Osteocyte (in vitro differentiated cells): ENCODE measurements at places on chromosomes 6 and 20.

DNA sequence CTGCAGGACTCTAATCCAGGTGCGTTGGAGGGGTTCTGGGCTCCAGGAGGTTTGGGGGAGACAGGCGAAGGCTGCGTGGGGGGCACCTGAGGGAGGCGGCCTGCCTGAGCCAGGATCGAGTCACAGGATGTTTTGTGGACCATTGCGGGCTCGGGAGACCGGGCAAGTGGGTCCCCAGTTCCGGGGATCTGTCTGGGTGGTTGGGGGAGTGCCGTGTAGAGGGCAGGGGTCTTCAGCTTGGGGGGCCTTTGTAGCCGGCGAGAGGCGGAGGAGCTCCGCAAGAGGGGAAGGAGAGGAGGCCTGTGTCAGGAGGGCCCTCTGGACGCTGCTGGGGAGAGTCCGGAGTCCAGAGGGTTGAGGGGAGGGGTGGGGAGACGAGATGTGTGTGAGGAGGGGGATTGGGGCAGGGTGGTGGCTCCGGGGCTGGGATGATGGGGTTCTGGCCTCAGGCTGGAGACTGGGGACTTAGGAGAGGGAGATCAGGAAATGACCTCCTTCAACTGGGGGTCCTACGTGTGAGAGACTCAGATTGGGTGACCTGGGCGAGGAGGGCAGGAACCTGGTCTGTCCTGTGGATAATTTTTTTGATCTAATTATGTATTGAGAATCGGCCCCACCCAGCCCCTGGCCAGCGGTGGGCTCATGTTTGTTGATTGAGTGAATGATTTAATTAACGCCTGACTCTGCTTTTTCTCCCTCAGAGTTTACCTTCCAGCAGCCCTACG lies 505 bp downstream of the SNAI1 start:
- H3K36me3 ChIP-seq: peaks cover 29% of the 10 kb centered on the region
- no peaks in the 10 kb centered on the region for H3K27me3 ChIP-seq
- H3K27ac ChIP-seq: peak overlapping the region; percentile 81
- H3K4me3 ChIP-seq: peak overlapping the region; percentile 91
- DNase-seq: no peak

- H3K27ac ChIP-seq: no peak overlapping the region
- no peaks in the 10 kb centered on the region for H3K27me3 ChIP-seq
- DNase-seq: no peak
- H3K4me1 ChIP-seq: no peaks in the 10 kb centered on the region
- no peak overlapping the region for H3K4me3 ChIP-seq
Observed at GRCh38 chr6:136831873-136832562, 9.6 kb downstream of the PEX7 start.

GRCh38 chr20:9147547-9148024 lies 78.7 kb downstream of the PLCB4 start:
- peaks cover 6% of the 10 kb centered on the region for H3K36me3 ChIP-seq
- no peak overlapping the region for H3K4me3 ChIP-seq
- DNase-seq: no peak
- no peaks in the 10 kb centered on the region for H3K27me3 ChIP-seq

DNA sequence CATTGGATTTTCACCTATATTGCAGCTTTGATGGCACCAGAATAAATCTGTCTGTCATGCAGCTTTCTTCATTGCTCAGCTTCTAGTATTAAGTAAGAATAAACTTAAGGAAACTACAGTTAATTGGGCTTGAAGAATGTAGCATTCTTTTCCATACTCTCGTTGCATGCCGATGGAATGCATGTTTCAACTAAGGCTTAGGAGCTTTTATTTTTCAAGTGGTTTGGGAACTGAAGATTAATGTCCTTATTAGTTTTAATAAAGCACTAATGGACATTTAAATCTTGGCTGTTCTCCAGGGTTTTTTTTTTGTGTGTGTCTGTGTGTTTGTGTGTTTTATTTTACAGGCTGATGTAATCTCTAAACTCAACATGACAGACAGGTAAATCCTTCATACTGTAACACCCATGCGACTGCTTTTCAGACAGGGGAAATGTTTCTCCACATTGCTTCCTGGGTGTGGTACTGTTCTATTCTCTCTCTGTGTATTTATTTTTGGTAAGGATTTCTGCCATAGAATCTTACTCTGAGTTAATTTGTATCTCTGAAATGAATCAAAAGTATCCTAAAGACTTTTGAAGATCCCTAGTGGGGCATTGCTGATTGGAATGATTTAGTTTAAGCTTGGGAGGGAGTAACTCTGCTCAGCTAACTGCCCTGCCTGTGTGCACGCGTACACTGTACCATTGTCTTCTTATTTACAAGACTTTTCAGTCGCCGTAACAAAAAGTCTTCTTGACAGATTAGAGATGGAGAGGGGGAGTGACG lies 38.0 kb downstream of the SLC9A8 start:
- peaks cover 20% of the 10 kb centered on the region for H3K4me1 ChIP-seq
- H3K27ac ChIP-seq: no peak overlapping the region
- H3K4me3 ChIP-seq: no peak overlapping the region
- H3K36me3 ChIP-seq: peaks cover 34% of the 10 kb centered on the region
- no peak for DNase-seq

- peak; percentile 2 for DNase-seq
- peaks cover 51% of the 10 kb centered on the region for H3K36me3 ChIP-seq
- H3K4me3 ChIP-seq: no peak overlapping the region
- H3K4me1 ChIP-seq: no peaks in the 10 kb centered on the region
- no peak overlapping the region for H3K27ac ChIP-seq
Observed at GRCh38 chr20:50892394-50892793, 38.8 kb downstream of the ADNP start.

DNA sequence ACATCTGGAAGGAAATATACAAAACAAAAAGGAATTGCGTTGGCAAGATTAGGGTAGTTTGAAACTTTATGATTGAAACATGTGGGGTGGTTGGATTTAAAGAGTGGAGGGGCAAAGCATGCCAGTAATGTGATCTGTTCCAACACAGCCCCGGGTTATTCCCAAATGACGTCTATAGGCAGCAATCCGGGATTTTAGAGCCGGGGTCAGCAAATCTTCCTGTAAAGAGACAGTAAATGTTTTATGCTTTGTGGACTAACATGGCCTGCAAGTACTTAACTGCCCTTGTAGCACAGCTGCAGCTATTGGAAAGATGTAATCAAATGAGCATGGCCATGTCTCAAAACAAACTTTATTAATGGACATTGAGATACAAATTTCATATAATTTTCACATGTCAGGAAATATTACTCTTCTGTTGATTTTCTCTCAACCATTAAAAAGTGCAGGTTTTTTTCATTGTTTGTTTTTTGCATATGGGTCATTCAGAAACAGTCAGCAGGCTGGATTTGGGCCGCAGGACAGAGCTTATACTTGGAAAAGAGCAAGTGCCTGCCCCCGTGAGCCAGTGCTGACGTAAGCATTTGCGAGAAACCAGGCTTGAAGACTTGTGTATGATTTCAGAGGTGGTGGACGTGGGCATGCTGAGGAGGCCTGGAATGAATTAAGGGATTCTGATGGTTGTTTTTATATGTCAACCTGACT lies 136.5 kb downstream of the DOK5 start:
- H3K4me3 ChIP-seq: no peak overlapping the region
- DNase-seq: no peak
- no peaks in the 10 kb centered on the region for H3K36me3 ChIP-seq
- no peak overlapping the region for H3K27ac ChIP-seq
- peaks cover 5% of the 10 kb centered on the region for H3K4me1 ChIP-seq
- H3K27me3 ChIP-seq: no peaks in the 10 kb centered on the region

GRCh38 chr6:158041370-158041769 lies 59.7 kb downstream of the SYNJ2 start:
- peak overlapping the region; percentile 95 for H3K27ac ChIP-seq
- H3K4me3 ChIP-seq: peak overlapping the region; percentile 12
- peaks cover 68% of the 10 kb centered on the region for H3K4me1 ChIP-seq
- no peaks in the 10 kb centered on the region for H3K27me3 ChIP-seq
- peaks cover 32% of the 10 kb centered on the region for H3K36me3 ChIP-seq

DNA sequence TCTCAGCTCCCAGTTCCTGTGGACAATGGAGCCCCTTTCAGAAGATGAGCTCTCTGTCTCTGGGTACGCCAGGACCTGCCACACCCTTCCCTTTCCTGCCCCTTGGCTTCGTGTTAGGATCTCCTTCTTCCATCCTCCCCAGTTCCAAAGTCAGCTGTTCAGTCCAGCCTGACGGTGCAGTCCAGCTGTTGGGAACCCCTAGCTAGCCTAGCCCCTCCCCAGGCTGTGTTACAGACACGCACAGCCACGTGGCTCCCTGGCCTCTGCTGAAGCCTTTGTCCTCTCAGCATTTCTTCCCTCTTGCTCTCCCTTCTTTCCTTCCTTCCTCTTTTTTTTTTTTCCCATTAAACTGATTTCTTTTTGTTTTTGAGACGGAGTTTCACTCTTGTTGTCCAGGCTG lies 12.4 kb upstream of the TFAP2C start:
- peaks cover 2% of the 10 kb centered on the region for H3K4me1 ChIP-seq
- no peaks in the 10 kb centered on the region for H3K36me3 ChIP-seq
- no peak overlapping the region for H3K27ac ChIP-seq
- H3K4me3 ChIP-seq: no peak overlapping the region

DNA sequence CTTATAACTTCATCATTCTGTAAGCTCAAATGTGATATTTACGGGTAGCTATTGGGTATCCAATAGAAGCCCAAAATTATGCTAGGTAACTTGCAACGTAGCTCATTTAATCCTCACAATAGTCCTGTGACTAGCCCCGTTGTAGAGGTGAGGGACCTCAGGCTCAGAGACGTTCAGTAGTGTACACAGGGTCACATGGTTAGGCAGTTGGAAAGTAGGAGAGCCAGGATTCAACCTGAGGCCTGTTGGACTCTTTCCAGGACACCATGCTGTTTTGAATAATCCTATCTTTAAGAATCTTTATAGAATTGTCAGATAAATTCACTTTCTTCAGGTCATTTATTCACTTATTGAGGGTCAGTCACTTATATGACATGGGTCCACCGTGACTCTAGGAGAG lies 9.2 kb upstream of the ELOVL2 start:
- no peaks in the 10 kb centered on the region for H3K36me3 ChIP-seq
- H3K4me3 ChIP-seq: no peak overlapping the region
- H3K27me3 ChIP-seq: no peaks in the 10 kb centered on the region
- peaks cover 15% of the 10 kb centered on the region for H3K4me1 ChIP-seq

DNA sequence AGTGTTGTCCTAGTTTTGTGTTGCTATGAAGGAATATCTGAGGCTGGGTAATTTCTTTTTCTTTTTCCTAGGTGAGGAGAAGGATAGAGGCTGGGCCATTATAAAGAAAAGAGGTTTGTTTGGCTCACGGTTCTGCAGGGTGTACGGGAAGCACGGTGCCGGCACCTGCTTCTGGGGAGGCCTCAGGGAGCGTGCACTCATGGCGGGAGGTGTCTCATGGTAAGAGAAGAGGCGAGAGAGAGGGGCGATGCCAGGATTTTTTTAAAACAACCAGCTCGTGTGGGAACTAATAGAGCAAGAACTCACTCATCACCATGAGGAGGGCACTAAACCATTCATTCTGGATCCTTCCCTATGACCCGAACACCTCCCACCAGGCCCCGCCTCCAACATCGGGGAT lies 14.2 kb upstream of the NPBWR2 start:
- peaks cover 3% of the 10 kb centered on the region for H3K4me1 ChIP-seq
- no peaks in the 10 kb centered on the region for H3K36me3 ChIP-seq
- peaks cover 34% of the 10 kb centered on the region for H3K27me3 ChIP-seq
- DNase-seq: no peak

- no peak overlapping the region for H3K4me3 ChIP-seq
- no peaks in the 10 kb centered on the region for H3K36me3 ChIP-seq
- peak overlapping the region; percentile 45 for H3K27ac ChIP-seq
- no peaks in the 10 kb centered on the region for H3K27me3 ChIP-seq
- DNase-seq: no peak
Observed at GRCh38 chr6:89139509-89140346, 6.1 kb upstream of the PM20D2 start.

DNA sequence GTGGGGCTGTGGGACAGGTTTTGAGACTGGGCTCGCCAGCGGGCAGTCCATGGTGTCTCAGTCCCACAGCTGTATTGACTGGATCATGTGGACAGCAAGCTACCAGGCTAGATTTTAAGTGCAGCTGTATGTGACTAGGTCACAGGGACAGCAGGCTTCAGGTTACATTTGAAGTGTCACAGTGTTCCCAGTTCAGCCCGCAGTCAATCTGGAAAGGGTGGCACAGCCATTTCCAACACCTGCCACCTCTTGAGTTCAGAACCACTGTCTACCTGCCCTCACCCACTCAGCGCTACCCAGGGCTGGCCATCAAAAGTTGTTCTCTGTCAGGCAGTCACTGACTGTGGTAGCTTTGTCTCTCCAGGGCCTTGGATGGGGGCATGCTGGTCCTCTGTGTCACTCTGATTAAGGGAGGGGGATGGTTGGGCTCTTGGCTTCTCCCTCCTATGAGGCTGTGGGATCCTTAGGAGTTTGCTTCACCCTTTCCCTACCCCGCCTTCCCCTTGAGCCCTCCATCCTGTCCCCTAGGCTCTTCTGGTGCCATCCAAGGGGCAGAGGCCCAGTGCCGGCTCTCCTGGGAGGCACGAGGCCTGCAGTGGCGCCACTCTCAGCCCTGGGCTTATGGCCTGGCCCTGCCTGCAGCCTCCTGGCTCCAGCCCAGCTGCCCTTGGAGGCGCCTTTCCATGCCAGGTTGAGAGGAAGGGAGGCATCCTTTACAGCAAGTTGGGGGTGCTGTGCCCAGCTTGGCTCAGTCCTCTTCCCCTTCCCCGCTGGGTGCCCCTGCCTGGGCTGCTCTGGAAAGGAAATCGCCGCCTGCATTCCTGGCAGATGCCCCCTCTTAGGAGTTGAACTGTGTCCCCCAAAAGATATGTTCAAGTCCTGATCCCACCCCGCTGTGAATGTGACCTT lies 44.9 kb downstream of the PNLDC1 start:
- no peak overlapping the region for H3K27ac ChIP-seq
- H3K4me1 ChIP-seq: no peaks in the 10 kb centered on the region
- no peaks in the 10 kb centered on the region for H3K27me3 ChIP-seq

GRCh38 chr6:161481786-161482516 lies 208.1 kb upstream of the AGPAT4 start:
- H3K27me3 ChIP-seq: no peaks in the 10 kb centered on the region
- no peaks in the 10 kb centered on the region for H3K36me3 ChIP-seq
- peaks cover 22% of the 10 kb centered on the region for H3K4me1 ChIP-seq
- no peak for DNase-seq
- H3K4me3 ChIP-seq: no peak overlapping the region

DNA sequence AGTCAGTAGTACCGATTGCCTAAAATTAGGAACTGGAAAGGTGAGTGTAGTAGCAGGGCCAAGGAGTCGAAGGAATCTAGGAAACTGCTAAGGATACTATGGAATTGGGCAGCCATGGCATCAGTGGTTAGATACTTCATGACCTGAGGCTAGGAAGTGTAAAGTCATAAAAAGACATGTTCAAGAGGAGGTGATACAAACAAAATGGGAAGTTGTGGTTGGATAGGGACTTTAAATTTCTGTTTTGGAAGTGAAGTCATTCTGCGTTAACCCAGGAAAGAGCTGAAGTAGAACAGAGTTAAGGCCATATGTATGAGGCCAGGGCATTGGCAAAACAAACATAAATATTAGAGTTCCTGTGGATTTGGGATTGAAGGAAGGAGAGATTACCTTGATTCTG lies 88.6 kb upstream of the TMEM181 start:
- H3K27ac ChIP-seq: no peak overlapping the region
- H3K27me3 ChIP-seq: no peaks in the 10 kb centered on the region
